ENCODE measurements at places on chromosomes 12 and 14.

DNA sequence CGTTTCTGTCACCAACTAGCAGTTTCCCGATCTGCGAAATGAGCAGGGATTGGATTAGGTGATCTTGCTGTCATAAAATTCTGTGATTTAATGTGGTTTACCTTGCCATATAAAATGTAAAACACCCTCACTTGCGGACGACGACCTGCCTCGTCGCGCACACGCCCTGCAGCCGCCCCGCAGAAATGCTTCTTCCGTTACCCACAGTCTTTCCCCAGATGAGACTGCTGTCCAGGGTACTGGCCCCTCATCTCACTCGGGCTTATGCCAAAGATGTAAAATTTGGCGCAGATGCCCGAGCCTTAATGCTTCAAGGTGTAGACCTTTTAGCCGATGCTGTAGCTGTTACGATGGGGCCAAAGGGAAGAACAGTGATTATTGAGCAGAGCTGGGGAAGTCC is 17.7 kb upstream of the FOXJ2 start:
- no peak for DNase-seq

DNA sequence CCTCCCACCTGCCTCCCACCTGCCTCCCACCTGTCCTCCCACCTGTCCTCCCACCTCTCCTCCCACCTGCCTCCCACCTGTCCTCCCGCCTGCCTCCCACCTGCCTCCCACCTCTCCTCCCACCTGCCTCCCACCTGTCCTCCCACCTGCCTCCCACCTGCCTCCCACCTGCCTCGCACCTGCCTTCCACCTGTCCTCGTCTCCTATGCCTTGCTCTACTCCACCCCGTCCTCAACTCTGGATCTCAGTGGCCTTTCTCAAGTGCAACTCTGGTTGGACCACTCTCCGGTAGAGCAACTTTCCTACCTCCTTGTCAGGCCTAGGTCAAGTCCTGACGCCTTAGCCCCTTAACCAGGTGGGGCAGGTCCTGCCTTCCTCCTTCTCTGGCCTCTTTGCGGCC is 29.3 kb upstream of the PEX5 start:
- no peak for DNase-seq

DNA sequence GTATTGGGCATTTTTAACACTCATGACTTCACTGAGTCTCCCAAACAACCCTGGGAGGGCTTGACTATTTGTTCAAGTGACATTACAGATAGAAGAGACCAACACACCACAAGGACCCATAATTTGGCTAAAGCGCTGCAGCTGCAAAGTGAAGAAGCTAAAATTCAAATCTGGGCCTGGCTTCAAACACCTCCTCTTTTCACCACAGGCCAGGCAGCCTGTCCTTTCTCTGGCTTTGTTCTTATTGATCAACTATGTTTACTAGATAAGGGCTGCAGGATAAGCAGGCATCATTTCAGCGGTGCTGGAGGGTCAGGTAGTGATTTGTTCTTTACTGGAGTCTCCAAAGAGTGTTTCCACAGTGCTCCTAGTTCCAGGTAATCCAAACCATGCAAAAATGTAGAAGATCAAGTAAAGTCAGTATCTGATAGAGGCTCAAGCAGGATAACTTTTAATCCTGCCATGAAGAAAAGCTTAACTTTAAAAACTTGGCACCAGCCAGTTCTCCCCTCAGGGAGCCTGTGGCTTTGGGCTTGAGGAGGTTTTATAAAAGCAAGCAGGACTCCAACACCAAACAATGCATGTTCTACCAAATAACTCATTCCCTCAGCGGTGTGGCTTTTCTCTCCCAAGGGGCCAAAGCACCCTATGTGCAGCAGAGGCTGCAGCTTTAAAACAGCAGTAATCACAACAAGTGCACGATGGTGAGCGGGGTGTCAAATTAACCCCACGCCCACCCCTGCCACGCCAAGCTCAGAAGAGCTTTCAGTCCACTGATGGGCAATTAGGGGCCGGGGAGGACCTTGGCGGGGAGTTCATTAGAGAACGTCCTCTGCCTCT is 16.8 kb downstream of the CLMN start:
- DNase-seq = no peak

DNA sequence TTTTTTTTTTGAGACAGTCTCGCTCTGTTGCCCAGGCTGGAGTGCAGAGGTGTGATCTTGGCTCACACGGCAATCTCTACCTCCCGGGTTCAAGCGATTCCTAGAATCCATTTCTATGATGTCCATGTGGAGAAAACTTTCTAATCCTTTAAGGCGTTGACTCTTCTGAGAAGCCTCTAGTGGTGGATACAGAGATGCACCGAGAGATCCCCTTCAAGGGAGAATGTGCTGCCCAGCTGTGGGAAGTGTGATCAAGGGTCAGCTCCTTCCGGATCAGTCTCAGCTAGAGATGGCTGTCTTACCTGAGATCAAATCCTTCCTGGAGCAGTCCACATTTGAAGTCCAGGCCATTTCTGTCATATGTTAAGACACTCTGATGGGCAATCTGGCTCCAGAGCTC is 92.7 kb upstream of the HECTD1 start:
- DNase-seq = no peak

DNA sequence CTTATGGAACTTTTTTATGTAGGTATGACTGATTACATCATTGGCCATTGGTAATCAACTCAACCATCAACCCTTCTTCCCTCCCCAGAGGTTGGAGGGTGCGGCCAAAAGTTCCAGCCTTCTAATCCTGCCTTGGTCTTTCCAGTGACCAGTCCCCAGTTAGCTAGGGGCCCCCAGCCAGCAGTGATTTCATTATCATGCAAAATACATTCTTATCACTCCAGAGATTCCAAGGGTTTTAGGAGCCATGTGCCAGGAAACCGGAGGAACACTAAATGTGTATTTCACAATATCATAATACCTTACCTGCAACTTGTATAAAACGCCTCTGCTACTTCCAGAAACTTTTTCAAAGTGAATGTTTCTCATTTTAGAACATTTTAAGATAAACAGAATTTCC is 181.5 kb upstream of the PELI2 start:
- DNase-seq = no peak

DNA sequence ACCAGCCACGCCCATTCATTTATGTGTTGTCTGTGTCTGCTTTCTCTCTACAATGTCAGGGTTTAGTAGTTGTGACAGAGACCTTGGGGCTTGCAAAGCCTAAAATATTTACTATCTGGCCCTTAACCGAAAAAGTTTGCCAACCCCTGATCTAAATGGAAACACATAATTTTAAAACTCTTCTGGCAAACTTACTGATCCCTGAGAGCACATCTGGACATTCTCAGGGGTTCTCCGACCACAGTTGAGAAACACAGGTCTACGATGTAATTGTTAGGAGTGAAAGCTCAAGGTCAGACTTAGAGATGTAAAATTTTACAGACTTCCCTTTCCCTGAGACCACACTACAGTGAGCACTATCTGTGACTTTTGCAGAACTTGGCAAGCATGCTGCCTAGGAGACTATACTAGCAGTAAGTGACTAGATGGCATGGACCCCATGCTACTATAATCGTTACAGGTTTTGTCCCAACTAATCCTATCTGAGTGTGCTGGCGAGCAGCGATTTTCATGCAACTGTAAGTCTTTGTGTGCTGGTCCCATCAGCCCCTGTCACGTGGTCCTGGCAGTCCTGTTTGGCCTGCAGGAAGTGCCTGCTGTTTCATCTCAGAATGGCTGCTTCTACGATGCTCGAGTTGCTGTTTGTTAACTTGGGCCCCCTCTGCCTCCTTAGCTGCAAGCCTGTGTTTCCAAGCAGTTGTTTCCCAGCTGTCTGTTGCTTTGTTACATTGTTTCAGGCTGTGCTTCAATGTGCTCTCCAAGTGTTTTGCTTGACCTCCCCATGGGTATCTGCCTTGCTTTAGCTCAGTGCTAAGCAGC is 21.6 kb downstream of the TMTC2 start:
- DNase-seq = peak; percentile 51

DNA sequence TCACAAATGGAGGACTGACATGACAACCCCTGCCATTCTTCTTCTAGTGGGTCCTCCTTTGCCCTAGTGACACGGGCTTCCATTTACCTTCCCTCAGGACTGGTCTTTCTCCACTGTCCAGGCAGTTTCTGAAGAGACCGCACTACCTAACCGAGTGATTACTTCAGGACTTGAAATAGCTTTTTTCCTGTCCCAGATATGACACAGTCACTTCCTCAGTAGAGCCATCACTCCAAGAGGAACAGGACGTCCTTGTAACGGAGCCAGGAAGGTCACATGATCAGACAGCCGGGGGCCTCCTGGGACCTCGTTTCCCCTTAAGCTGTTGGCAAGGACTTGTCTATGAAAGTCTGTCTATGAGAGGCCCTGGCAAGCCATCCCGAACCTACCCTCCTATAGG is 62.3 kb downstream of the FOS start:
- DNase-seq = peak; percentile 77
